T-helper 1 cell (primary cell): ENCODE measurements at places on chromosomes 13 and 19.

- DNase-seq = no peak
Measured at GRCh38 chr13:113034451-113035212, 65.6 kb downstream of the MCF2L start.

DNA sequence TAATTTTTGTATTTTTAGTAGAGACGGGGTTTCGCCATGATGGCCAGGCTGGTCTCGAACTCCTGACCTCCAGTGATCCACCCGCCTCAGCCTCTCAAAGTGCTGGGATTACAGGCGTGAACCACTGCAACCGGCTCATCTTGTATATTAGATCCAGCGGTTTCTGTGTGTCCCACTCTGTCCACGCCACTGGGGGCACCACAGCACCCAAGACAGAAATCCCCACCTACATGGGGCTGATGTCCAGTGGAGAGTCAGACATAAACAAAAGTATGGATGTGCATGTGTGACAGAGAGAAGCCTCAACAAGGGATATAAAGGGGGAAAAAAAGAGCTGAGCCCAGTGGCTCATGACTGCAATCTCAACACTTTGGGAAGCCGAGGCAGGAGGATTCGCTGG lies 65.8 kb upstream of the ADGRE5 start:
- DNase-seq = no peak

- no peak for DNase-seq
Measured at GRCh38 chr19:33333642-33334041, 31.3 kb upstream of the CEBPA start.

- DNase-seq = no peak
Measured at GRCh38 chr13:94322925-94323763, 156.3 kb downstream of the DCT start.

DNA sequence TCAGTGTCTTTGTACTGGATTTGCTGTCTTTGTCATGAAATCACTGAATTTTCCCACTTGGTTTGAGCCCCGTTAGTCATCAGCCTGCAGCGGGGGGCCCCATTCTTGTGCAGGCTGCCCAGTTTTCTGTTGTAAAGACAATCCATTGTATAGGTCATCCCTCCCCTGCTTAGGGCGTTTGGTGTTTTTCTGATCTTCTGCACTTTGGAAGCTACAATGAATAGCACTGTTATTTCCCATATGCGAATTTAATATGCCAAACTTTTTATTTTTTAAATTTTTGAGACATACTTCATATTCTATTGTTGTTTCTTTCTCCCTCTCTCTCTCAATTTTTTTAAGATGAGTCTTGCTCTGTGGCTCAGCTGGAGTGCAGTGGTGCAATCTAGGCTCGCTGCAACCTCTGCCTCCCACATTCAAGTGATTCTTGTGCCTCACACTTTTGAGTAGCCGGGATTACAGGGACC lies 9.0 kb downstream of the SLC27A1 start:
- DNase-seq = no peak

GRCh38 chr19:42121656-42122069 lies 10.6 kb downstream of the POU2F2 start:
- peak; percentile 54 for DNase-seq

GRCh38 chr19:13069415-13070359 lies 33.0 kb downstream of the LYL1 start:
- DNase-seq = no peak

DNA sequence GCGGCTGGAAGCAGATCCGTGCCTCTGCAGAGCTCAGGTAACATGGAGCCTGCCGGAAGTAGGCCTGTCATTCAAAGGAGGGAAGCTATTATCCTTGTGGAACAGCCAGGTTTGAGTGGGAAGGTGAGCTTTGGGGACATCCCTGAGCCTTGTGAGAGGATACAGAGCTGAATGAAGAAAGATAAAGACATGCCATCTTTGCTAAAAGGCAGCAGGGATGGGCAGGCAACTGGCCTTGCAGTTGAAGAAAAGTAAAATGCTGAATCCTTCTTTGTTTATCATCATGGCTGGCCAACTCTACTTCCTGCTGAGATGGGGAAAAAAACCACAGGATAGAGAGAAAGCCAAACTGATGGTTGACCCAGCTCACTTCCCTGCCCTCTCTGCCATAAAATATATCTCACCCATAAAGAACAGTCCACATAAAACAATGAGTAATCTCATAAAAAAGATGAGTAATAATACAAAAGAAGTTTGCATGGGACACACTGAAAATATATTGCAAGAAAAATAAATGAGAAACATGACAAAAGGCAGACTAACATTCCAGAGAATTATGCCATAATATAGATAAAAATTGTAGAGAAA lies 226.3 kb downstream of the DLEU7 start:
- DNase-seq = no peak

DNA sequence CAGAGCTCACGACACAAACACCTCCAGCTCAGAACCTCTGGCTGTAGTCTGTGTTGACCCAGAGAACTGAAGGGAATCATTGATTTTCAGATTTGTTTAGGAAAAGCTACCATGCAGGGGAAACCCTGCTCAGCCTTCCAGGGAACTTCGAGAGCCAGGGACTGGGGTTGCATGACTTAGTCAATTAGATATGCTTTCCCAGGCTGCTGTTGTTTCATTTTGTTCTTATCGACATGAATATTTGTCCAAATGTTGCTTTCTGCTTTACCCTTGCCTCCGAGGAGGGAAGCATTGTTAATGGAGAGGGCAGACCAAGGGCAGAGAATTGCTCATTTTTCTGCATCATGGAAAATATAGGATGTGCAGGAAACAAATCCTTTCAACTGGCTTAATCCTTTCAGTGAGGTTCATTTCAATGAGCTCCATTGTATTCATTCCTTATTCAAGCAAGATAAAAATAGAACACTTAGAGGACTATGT lies 82.5 kb downstream of the KLF5 start:
- DNase-seq = no peak

GRCh38 chr13:34128661-34129060 lies 310.7 kb downstream of the RFC3 start:
- no peak for DNase-seq

GRCh38 chr19:14248578-14249011 lies 42.6 kb upstream of the ADGRL1 start:
- DNase-seq = peak; percentile 24

- DNase-seq = no peak
Measured at GRCh38 chr19:38234615-38235014, 10.6 kb upstream of the DPF1 start.

DNA sequence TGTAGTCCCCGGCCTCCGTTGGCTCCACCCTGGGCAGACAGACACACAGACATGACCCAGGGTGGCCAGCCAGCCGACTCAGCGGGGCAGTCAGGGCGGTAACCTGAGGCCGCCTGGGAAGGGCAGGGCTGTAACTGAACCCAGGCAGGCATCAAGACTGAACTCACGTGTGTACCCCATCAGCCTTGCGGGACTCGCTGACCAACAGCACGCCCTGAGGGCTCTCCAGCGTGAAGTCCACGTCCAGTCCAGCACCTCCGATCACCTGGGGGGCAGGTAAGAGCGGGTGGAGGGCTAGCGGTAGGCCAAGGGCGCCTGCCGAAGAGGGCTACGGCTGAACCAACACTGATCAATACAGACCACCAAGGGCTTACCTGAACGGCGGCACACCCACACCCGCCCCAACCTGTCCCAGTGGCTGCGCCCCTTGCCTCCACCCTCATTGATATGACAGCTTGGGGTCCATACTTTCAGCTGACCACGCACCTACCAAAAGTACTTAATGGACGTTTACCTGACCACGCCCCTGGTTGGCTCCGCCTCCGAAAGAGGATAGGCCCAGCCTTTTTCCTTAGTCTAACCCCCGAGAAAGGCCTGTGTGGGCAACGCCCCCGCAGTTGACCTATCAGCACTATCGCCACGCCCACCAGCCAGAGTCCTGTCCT lies 791 bp downstream of the TMED1 start:
- DNase-seq = no peak

DNA sequence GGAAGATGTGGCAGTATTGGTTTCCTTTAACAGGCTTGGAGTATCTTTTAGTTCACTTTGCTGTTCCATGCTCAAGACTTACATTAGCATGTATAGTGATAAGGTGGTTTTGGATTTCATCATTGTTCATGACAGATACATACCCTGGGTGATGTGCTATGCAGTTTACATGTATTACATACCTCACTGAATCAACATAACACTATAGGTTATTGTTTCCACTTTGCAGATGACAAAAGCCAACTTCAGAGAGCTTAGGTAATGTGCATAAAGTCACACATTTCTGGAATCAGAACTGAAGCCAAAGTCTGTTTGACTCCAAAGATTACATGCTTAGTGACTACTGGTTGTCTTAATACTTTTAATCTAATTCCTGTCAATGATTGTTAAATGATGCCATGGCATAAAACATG lies 7.1 kb downstream of the COMMD6 start:
- DNase-seq = no peak

- DNase-seq = no peak
Measured at GRCh38 chr13:43357564-43357963, 334.2 kb downstream of the DNAJC15 start.

- DNase-seq = no peak
Measured at GRCh38 chr19:47720669-47721422, 7.6 kb downstream of the EHD2 start.

- no peak for DNase-seq
Measured at GRCh38 chr13:42538996-42539395, 35.0 kb upstream of the TNFSF11 start.

DNA sequence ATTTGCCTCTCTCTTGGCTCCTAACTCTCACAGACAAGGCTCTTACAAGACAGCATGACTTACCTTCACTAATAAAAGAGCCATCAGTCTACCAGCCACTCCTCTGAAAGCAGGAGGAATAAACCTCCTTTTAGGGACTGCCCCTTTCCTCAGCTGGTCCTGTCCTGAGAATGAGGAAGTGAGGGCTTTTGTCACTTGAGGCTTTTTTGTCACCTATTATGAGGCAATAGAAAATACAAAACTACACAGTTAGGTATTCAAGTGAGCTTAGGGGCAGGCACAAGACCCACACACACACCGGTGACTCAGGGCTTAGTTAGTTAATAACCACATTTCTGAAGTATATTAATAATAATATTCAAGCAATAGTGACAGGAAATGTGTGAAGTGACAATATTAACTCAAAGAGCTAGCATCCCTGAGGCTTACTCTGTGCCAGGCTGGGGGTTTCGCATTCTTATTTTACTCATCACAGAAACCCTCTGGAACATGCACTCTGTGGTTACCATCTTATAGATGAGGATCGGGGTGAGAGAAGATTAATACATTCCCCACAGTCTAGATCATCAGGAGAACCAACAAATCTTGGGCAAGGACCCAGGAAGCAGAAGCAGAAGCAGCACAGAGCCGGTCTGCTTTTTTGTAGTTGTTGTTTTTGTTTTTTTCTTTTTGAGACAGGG lies 379.9 kb downstream of the LIG4 start:
- no peak for DNase-seq

GRCh38 chr19:29188289-29189032 lies 24.5 kb downstream of the UQCRFS1 start:
- no peak for DNase-seq

DNA sequence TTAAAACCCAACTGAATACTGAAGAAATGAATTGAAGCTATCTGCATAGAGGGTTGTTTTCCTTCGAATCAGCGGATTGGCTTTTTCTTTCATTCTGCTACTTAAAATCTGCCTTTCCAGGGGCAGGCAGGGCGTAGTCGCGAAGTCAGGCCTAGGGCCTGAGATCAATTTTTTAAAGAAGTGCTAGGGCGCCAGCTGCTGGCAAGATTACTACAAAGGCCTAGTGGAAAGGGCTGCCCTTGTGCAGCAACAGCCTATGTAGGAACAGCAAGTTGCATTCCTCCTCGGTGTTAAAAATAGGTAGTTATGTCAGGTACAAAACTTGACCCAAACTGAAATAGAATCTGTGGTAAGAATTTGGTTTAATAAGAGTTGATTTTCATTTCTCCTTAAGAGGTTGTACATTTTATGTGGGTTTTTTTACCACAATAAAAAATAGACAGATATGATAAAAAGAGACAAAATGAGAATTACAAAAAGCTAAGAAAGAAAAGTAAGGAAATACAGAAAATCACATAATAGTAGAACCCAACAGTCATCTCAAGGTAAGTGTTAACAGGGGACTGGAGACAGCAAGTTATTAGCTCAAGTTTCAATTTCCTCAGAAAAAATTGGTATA lies 9.5 kb upstream of the URAD start:
- no peak for DNase-seq

DNA sequence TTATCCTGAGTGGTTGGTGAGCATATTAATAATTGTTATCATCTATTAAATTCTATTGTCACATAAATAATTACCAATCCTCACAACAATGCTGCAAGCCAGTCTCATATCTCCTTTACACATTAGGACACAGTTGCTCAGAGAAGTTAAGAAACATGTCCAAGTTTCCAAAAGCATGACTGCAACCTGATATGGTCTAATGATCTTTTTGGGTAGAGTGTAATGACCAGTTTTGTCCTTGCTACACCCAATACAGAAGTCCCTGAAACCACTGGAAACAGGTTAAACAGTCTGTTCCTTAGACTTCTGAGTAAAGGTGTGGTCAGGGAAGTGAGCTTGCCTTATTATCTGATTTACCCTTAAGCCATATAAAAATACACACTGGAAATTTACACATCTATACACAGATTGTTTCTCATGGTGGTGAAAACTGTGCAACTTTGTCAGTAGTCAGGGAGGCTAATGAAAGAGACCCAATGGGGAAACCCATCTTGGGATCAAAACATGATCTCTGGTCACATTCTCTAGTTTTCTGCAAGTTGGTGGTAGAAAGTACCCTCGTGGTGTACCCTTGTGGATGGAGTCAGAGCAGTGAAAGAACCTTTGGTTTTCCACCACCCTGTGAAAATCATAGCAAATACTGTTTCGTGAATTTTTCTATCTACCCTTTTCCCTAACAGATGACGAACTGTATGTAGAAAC lies 146.0 kb upstream of the KLF12 start:
- no peak for DNase-seq
